Pancreas (tissue), 10 donors: ENCODE measurements at places on chromosomes 2 and 18. TPM values are rescaled to one million over a fixed set of nuclear protein-coding genes. Genes with fewer than 3 reads are reported as not detected.

- H3K4me1 ChIP-seq: no peaks in the 10 kb centered on the region
- no peak overlapping the region for H3K4me3 ChIP-seq
- H3K27me3 ChIP-seq: no peaks in the 10 kb centered on the region
- no peak overlapping the region for H3K27ac ChIP-seq
Observed at GRCh38 chr2:59080451-59081181, 839.5 kb upstream of the FANCL start.

GRCh38 chr2:30641765-30642345 is 165.4 kb downstream of the CAPN13 start:
- no peak for DNase-seq
- H3K4me3 ChIP-seq: no peak overlapping the region
- H3K4me1 ChIP-seq: no peaks in the 10 kb centered on the region
- H3K36me3 ChIP-seq: no peaks in the 10 kb centered on the region

DNA sequence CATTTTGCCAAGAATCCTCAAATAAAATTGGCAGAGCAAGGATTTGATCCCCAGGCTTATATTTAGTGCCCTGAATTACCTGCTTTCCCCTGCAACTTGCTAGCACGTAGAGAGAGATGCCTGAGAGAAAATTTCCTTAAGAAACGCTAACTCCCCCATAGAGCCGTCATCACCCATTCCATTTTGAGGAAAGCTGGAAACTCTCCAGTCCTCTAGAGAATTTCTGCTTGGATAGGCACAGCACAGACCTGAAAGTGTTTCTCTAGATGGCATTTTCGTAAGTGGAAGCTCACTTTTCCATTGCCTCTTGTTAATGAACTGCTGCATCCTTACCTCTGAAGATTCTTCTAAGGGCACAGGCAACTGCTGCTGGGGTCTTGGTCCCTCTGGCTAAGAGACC is 277.8 kb upstream of the SIX2 start:
- DNase-seq: no peak
- no peak overlapping the region for H3K4me3 ChIP-seq
- no peak overlapping the region for H3K27ac ChIP-seq
- no peaks in the 10 kb centered on the region for H3K4me1 ChIP-seq

DNA sequence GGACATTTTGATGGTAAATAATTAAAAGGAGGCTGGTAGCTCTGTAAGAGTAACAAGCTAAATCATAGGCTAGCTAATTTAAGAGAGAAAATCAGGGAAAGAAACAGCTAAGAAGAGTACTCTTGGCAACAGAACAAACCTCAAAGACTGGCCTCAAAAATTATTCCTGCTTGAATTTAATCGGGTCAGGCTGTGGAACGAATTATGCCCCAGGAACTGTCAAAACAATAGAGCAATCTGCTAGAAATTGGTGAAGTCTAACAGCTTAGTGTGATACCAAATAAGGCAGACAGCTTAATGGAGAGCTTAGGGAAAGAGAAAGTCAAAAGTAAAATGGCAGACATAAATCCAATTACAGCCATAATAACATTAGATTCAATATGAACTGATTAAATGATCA is 215.7 kb downstream of the MREG start:
- no peak overlapping the region for H3K4me3 ChIP-seq
- no peaks in the 10 kb centered on the region for H3K27me3 ChIP-seq
- no peaks in the 10 kb centered on the region for H3K4me1 ChIP-seq

DNA sequence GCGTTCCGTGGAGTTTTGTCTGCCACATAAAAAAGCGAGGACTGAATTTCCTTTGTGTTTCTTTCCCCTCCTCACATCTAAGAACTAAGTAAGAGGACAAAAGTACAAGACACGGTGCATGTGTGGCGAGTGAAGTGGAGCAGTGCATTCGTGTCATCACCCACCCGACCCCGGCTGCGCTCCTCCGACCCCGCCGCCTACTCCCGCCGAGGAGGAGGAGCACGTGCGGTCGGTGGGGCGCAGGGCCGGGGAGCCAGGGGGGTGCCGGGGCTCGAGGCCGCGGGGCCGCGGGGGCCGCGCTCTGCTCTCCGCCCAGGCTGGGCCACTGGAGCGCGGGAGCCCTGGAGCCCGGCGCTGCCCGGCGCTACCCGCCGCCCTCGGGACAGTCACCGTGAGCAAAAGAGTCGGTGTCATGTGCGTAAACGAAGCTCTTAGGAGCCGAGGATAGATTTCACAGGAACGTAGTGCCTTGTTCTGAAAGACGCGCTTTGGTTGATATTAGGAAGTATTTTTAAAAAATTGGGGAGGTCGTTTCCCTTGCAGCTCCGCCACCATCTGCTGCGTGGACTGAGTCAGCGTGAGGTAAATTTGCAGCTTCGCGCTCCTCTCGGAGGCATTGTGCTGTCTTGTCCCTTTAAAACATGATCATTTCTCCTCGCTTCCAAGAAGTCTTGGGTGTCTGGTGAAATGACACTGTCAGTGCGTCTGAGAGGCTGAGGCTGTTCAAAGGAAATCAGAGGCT is 11.0 kb downstream of the TBR1 start:
- no peak overlapping the region for H3K4me3 ChIP-seq
- H3K4me1 ChIP-seq: no peaks in the 10 kb centered on the region
- H3K36me3 ChIP-seq: no peaks in the 10 kb centered on the region
- no peak for DNase-seq
- H3K27me3 ChIP-seq: no peaks in the 10 kb centered on the region

- H3K4me1 ChIP-seq: no peaks in the 10 kb centered on the region
- H3K27ac ChIP-seq: no peak overlapping the region
- DNase-seq: no peak
Observed at GRCh38 chr2:70283500-70284191, 9.9 kb downstream of the SNRPG start.

DNA sequence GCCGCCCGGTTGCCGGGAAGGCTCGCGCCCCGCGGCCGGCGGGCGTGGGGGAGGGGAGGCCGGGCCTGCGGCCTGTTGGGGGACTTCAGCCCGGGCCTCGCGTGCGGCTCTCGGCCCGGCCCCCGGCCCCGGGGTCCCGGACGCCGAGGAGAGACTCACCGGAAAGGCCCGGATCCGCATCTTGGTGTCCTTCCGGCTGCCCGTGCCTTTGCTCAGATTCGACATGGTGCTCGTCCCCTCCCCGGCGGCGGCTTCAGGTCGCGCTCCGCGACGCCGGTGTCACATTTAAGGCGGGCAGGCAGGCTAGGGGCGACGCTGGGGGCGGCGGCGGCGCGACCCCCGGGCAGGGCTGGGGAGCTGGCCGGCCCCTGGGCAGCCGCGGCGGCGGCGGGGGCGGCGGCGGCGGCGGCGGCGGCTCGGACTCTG is 365 bp downstream of the CUL3 start:
- H3K4me3 ChIP-seq: peak overlapping the region; percentile 72
- no peaks in the 10 kb centered on the region for H3K27me3 ChIP-seq
- peaks cover 9% of the 10 kb centered on the region for H3K4me1 ChIP-seq
- peak; percentile 57 for DNase-seq

DNA sequence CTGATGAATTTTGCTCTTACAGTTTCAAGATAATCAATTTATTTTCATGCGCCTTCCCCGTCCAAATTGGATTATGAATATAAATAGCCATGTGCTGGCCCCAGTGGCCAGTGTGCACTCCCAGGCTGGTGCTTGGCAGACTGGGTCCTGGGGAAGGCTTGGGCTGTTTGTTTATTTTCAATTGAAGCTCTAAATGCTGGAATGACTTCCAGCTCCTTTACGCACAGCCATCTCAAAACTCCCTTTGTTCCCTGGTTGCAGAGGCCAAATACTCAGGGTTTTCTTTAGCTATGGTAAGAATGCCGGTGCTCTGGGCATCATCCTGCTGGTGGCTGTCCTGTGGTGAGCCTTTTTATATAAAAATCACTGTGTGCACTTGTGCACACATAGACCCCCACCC is 131.5 kb downstream of the PRKCE start:
- H3K27ac ChIP-seq: no peak overlapping the region
- no peaks in the 10 kb centered on the region for H3K4me1 ChIP-seq
- no peaks in the 10 kb centered on the region for H3K27me3 ChIP-seq
- no peak overlapping the region for H3K4me3 ChIP-seq
- no peaks in the 10 kb centered on the region for H3K36me3 ChIP-seq

DNA sequence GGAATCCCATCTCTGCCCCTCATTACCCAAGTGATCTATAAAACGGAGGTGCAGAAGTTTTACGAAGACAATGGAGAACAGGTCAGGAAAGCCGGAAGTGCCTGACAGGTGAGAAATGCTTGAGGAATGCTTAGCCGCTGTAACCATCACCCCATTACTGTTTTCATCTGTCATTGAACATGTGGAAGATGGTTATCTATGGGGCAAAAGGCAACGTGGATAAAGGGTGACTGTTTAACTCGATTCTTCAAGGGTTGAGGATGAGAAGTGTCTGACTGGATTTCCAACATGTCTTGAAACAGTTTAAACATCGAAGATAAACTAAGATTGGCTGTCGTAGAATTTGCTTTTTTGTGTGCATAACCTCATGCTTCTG is 17.3 kb downstream of the HK2 start:
- no peaks in the 10 kb centered on the region for H3K27me3 ChIP-seq
- no peak overlapping the region for H3K4me3 ChIP-seq
- H3K36me3 ChIP-seq: no peaks in the 10 kb centered on the region
- H3K4me1 ChIP-seq: peaks cover 4% of the 10 kb centered on the region

DNA sequence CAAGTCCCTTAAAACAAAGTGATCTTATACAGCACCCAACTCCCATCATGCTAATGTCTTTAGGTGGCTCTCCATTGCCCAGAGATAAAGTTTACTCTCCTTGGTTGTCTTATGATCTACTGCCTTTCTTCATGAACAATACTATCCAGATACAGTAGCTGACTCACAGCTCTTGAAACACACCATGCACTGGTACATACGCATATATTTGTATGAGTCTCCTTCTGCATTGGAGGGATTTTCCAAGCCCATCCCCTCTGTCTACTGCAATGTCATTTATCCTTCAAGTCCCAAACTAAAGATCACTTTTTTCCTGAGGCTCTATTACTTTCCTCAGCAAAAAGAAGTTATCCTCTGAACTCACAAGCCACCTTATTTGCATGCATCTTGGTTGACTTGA is 84.7 kb upstream of the LRATD1 start:
- no peaks in the 10 kb centered on the region for H3K36me3 ChIP-seq
- no peak overlapping the region for H3K4me3 ChIP-seq
- H3K27me3 ChIP-seq: no peaks in the 10 kb centered on the region

DNA sequence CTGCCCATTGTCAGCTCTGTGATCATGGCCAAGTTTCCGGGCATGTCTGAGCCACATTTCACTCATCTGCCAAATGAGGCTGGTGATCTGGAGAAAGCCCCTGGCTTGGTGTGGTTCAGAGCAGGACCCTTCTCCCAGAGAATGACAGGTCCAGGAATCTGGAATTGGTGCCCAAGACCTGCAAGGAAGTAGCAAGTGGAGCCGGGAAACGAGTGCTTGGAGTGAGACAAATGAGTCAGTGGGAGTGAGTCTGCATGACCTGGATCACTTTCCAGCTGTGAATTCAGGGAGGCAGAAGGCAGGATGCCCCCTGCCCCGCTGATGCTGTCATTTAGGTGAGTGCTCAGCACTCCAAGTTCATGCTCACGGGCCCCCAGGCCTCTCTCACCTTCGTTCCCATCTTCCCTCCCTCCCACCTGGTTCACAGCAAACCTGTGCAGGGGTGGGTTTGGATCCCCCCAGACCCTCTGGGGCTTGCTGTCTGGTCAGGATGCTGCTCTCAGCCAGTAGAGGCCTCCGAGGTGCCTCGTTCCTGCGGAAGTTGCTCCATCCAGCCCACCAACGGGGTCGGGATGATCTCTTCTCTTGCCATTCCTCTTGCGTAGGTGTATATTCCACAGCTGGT is 104.4 kb downstream of the INHBB start:
- DNase-seq: no peak
- H3K4me1 ChIP-seq: peaks cover 14% of the 10 kb centered on the region
- H3K27me3 ChIP-seq: no peaks in the 10 kb centered on the region
- H3K4me3 ChIP-seq: no peak overlapping the region

DNA sequence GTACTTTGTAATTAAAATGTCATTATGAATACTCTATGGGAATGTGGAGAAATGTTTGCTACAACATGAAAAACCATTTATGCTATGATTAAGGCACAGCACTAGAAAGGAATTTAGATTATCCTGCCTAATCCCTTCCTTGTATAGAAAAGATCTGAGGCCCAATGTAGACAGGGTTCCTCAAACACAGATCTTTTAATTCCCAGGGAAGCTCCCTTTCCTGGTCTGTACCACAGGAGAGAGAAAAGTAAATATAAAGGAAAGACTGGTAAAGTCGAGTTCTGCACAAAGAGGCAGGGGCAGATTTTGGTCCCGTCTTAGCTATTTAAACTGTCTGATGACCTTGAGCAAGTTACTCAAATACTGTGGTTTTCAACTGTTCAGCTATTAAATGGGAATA is 84.7 kb downstream of the ICA1L start:
- DNase-seq: no peak
- H3K36me3 ChIP-seq: no peaks in the 10 kb centered on the region
- H3K4me3 ChIP-seq: no peak overlapping the region
- peaks cover 5% of the 10 kb centered on the region for H3K4me1 ChIP-seq

GRCh38 chr18:11215216-11215615 is 65.8 kb upstream of the PIEZO2 start:
- no peak for DNase-seq
- no peaks in the 10 kb centered on the region for H3K36me3 ChIP-seq
- H3K27me3 ChIP-seq: no peaks in the 10 kb centered on the region
- H3K27ac ChIP-seq: no peak overlapping the region
- H3K4me1 ChIP-seq: no peaks in the 10 kb centered on the region
- H3K4me3 ChIP-seq: no peak overlapping the region

DNA sequence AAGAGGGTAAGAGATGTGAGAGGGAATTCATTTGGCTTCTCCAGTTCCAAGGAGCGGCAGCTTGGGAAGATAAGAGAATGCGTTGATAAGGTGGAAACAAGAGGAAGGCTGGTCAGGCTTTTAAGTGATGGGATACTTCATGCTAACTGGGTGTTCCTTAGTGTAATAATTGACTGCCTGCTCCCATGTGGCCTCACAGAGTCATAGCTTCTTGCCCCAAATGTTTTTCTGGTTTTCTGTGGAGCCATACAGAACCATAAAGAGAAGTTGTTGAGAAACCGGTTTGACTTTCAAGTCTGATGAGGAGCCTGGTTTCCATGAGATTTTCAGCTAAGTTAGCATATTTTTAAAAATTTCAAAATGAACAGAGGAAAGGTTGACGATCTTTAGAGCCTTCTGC is 97.5 kb upstream of the ZFP36L2 start:
- no peak for DNase-seq
- no peak overlapping the region for H3K4me3 ChIP-seq
- no peaks in the 10 kb centered on the region for H3K36me3 ChIP-seq
- H3K27ac ChIP-seq: no peak overlapping the region
- no peaks in the 10 kb centered on the region for H3K27me3 ChIP-seq
- no peaks in the 10 kb centered on the region for H3K4me1 ChIP-seq

- H3K36me3 ChIP-seq: no peaks in the 10 kb centered on the region
- no peaks in the 10 kb centered on the region for H3K4me1 ChIP-seq
- H3K27me3 ChIP-seq: no peaks in the 10 kb centered on the region
- peak overlapping the region; percentile 76 for H3K27ac ChIP-seq
- no peak overlapping the region for H3K4me3 ChIP-seq
Observed at GRCh38 chr18:22282311-22283115, 113.1 kb downstream of the GATA6 start.

- DNase-seq: peak; percentile 52
- H3K27me3 ChIP-seq: no peaks in the 10 kb centered on the region
- H3K36me3 ChIP-seq: no peaks in the 10 kb centered on the region
- H3K4me3 ChIP-seq: no peak overlapping the region
- no peak overlapping the region for H3K27ac ChIP-seq
Observed at GRCh38 chr2:96404446-96405373, 69.1 kb downstream of the NCAPH start.

C2orf78 gene
- total RNA-seq: not detected

ASPRV1 gene
- total RNA-seq: 0.13 TPM

SSB gene
- 27.4 TPM for total RNA-seq

ERBB4 gene
- total RNA-seq: 3.9 TPM

POMC gene
- total RNA-seq: 6.0 TPM

ABCG5 gene
- total RNA-seq: not detected

MATN3 gene
- 0.25 TPM for total RNA-seq

SATB2 gene
- 3.8 TPM for total RNA-seq
